SK-N-MC (cell line): ENCODE measurements at places on chromosomes 12 and 14.

DNA sequence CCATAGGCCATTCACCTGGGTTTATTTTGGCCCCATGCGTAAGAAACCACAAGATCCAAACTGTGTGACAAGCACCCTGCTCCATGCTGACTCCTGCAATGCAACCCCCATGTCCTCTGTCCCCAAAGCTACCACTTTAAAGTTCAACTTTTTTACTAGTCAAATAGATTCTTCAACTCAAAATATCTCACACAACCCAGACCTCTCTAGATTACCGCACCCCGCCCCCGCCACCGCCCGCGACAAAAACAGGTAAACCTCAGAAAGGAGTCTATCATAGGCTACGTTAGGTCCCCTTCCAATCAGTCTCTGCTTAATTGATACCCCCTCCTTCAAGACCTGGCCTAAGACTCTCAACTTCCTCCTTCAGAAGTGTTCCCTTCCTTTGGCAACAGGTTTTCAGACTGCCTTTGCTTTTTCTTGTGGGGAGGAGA, 2.2 kb downstream of the ZFP36L1 start:
- DNase-seq: no peak

- no peak for DNase-seq
These were observed 5.3 kb downstream of the RAD52 start for GRCh38 chr12:944211-944610.

DNA sequence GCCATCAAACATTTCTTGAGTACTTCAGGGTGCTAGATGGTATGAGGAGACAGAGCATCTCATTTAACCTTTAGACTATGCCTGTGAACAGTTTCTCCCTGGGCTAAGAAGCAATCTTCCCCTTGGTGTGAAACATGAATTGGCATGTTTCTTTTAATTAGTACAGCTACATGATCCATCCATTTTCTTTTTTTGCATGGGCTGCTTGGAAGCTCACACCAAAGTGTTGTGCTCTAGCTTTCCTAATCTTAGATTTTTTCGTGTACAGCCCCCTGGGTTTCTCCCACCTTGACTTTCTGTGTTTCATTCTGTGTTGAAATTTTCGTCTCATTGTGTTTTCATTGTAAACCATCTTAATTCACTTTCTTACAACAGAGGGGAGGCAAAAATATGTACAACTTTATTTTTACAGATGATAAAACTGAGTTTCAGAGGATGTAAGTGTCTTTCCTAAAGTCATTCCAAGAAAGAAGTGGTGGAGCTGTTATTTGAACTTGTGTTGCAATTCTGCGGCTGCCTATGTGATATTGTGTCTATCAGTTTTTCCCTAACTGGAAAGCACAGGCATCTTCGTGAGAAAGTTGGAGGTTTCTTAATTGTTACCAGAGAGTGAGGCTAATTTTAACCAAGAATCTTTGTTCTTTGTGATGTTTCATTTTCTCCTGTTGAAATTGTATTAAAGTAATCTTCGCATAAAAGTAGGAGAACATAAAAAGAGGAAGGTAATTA, 64.5 kb downstream of the DAAM1 start:
- no peak for DNase-seq

DNA sequence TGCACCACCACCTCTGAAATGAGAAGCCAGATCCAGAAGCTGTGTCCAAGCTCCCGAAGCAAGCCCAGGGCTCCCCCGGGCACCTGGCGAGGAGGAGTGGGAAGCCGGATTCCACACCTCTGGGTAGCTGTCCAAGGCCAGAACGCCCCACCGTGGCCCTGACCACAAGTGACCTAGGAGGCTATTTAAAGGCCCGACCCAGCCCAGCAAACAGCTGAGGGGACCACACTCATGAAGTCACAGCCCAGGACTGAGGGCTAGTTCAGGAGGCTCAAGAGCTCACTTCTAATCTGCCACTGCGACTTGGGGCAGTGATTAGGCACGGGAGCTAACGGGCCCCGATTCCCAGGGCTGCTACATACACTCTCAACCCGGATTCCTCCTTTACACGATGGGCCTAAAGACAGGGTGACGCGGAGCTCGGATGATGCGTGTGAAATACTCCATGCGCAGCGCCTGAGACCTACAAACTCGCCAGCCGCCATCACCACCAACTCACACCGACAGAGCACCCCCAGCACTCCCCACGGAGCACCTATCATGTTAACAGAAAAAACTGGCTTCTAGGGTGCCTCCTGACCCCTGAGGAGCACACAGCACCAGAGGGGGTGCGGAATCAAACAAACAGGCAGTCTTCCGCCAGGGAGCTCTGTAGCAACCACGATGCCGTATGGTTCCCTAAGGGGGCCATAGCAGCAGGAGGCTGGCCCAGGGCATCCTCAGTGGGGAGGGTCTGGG, 84.0 kb upstream of the GPR68 start:
- no peak for DNase-seq

- DNase-seq: no peak
These were observed 336.7 kb downstream of the ADGRD1 start for GRCh38 chr12:131290255-131290959.

- no peak for DNase-seq
These were observed 33.4 kb downstream of the CDC42BPB start for GRCh38 chr14:103023881-103024473.

GRCh38 chr12:120397824-120398540, 29.0 kb upstream of the MSI1 start:
- DNase-seq: no peak

DNA sequence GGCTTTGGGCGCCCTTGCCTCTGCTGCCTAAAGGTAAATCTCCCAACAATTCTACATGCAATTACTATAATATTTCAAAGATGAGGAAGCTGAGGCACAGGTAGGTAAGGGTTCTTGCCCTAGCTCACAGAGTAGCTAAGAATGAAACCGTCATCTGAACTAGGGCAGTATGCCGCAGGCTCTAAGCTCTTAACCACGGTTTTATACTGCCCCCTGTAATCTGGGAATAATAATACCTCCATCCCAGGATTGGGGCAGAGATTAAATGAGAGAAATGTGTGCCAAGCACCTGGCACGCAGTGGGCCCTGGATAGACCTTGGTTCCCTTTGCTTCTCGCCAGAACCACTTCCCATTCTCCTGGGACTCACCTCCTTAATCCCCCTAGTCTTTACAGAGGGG, 1.5 kb upstream of the HRK start:
- DNase-seq: no peak

DNA sequence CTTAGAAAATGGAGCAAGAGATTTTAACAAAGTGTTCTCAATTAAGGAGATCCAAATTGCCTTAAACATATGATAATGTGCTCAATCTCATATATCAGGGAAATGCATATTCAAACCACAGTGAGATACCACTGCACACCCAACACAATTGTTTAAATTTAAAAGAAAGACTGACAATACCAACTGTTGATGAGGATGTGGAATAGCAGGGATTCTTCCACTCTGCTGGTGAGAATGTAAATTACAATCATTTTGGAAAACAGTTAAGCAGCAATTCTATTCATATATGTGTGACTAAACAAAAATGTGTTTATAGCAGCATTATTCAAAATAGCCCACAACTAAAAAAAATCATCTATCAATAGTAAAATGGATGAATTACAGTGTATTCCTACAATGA, 144.2 kb downstream of the KICS2 start:
- DNase-seq: no peak

DNA sequence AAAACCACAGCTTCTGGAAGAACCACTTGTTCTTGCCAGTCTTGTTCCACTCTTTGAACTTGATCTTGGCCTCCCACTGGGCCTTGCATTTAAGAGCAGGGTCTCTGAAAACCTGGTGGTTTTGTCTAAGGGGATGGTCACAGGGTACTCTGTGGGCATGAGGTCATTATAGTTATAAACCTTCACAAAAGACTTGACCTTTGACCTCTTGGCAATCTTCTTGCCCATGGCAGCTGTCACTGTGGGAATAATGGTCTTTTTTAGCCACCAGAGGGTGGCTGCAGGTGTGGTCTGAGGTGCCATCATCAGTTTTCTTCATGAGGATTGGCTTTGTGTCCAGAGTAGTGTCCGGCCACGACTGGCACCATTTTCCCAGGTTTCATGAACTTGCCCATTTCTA, 9.1 kb downstream of the ATP6V0A2 start:
- no peak for DNase-seq

DNA sequence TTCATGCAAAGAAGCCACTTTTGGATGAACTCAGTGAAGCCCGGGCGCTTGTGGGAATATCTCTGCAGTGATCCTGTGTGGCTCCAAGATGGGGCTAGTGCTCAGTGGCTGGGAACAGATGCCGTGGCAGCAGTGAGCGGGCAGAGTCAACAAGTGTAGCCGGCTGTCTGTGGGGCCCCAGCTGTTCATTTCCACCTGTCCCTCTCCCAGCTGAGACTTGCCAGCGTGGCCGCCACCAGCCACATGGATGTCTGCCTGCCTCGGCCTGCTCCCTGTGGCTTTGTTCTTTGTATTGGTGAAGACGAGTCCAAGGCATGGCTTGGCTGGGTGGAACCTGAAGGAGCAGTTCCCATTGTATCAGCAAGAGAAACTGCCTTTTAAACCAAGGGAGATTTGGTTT, 77.3 kb downstream of the NOS1 start:
- DNase-seq: no peak

GRCh38 chr14:68952531-68953195, 26.4 kb downstream of the ACTN1 start:
- peak; percentile 79 for DNase-seq

DNA sequence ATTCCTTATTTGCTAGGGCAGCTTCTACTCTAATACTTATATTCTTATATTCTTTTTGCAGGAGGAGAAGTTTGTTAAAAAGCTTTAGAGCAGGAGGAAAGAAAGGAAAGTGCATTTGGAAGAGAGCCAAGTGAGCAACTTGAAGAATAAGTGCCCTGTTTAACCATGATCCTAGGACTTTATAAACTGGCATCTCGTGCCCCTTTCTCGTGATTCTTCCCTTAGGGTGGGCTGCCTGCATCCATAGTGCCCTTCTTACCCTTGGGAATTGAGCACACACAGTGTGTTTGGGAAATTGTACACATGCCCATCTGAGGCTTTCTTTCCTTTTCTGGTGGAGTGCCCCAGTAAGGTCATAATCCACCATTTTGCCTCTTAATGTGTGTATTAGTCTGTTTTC, 141.9 kb downstream of the NUBPL start:
- no peak for DNase-seq

DNA sequence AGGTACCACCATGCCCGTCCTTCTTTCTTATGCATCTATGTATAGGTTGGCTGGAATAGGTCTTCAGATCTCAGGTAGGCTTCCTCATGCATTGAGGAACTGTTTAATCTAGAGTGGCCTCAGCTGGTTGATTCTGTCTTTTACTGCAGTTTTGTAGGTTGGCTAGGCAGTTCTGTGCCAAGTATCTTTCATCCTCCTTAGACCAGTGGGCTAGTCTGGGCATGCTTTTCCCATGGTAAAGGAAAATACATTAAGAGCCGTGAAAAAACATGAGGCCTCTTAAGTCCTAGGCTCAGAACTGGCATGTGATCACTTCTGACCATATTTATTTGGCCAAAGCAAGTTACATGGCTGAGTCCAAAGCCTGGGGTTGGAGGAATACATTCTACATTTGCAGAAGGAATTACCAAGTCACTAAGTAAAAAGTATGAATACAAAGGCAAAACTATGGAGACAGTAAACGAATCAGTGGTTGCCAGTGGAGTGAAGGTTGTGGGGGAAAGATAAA, 137.3 kb downstream of the WIF1 start:
- no peak for DNase-seq

DNA sequence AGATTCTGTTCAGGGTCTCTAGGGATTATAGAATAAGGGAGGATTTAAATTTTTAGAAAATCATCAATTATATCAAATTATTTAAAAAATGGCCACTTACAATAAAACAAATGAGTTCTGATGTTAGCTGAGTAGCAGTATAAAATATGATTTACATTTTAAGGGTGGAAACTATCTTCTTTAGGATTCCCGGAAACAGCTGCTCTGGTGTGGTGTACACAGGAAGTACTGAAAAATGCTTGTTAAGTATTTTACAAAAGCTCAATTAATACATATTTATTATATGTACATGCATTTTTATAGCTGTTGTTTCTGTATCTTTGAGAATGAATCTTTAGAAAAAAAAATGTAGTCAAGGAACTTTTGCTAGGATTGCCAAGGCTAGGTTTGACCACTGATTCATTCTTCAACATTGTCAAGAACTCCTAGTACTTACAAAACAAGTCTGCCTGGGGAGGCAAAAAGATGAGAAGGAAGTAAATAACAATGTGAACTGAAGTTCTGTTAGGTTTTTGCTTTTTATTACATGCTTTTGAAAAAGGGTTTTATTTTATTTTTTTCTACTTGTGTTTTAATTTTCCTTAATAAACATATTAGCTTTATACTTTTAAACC, 48.0 kb downstream of the ARF6 start:
- DNase-seq: peak; percentile 89
